ENCODE measurements at places on chromosomes 7 and 10.
A peak's percentile ranks its signal among the peaks of the same experiment; 100 is the strongest.

GRCh38 chr10:63720072-63720537, 198.9 kb downstream of the REEP3 start:
- DNase-seq, result peak; percentile 46

GRCh38 chr7:13197501-13197900, 510.1 kb downstream of the ARL4A start:
- DNase-seq, result no peak

DNA sequence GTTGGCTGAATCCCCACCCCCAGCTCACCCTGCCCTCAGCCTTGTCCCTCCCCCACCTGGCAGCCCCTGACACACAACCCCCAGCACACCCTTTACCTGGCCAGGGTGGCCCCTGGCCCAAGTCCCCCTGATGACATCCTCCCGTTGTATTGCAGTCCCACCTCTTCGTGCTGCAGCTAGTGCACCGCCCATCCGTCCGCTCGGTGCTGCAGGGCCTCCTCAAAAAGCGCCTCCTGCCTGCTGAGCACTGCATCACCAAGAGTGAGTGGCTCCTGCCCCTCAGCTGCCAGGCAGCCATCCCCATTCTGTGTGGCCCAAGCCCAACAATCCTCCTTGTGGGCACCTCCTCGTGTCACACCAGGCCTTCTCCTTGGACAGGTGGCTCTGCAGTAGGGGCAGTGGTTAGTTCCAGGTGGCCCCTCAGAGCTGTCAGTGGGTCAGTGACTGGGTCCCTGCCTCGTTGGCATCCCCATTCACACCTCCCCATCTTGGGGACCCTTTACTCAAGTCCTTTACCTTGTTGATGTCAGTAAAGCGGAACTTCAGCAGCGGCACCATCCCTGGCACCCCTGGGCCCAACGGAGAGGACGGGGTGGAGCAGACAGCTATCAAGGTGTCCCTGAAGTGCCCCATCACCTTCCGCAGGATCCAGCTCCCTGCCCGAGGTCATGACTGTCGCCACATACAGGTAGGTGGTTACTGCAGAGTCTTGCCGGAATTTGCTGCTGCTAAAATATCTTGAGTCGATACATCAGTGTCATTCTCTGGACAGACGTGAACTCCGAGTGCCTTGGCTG, 14.3 kb downstream of the ZMIZ2 start:
- no peak for DNase-seq

DNA sequence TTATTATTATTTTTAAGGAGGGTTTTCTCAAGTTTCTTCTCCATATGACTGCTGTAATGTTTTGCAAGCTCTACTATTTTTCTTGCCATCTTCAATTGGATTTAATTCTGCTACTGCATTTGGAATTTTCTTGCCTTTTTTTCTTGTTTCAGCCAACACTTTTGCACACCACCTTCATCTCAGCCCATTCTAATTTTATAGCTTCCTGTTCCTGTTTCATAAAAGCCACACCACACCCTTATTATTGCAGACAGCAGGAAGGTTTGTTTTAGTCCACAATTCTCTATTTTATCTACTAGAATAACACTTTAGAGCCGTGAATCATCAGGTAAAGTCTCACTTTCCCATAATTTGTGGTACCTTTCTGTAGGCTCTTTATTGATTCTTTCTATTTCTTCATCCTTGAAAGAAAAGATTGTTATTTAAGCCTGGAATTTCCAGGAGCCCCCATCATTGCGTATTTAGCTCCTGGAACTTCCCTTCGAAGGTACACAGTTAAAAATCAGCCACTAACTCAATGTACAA, 209.3 kb upstream of the TBX20 start:
- no peak for DNase-seq

DNA sequence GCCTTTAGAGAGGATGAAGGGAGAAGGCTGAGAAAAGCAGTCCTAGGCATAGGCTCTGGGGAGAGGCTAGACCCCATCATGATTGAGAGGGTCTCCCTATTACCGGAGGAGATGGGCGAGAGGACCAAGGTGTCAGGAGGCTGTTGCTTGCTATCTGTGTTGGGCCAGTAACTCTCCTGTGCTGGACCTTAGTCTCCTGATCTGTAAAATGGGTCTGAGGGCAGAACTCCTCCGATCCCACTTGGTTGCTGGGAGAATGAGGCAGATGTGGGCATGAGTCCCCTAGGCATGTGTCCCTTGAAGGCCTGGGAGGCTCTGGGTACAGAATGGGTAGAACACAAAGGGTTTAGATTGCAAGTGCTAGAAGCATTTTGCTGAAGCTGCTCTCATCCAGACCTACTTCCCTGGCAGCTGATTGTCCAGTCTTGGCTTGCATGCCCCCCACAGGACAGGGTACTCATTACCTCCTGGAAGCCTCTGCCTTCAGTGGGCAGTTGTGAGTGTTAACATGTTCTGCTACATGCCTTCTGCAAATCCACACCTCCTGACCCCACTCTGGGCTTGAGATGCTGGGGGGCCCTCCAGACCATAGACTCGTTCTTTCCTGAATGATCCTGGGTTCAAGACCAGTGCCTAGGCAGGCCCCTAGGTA, 4.4 kb downstream of the ZMIZ1 start:
- no peak for DNase-seq

GRCh38 chr7:16402091-16402490, 19.2 kb downstream of the CRPPA start:
- DNase-seq, result no peak
